Right renal cortex interstitium (tissue), 3 donors: ENCODE measurements at places on chromosomes 16 and 17. TPM values are rescaled to one million over a fixed set of nuclear protein-coding genes. Genes with fewer than 3 reads are reported as not detected.

JPH3 gene
- polyA plus RNA-seq: 0.57 TPM

KRT222 gene
- polyA plus RNA-seq: not detected

TMEM235 gene
- polyA plus RNA-seq: not detected

SPATA32 gene
- polyA plus RNA-seq: not detected

TEX19 gene
- polyA plus RNA-seq: not detected

CBLN1 gene
- polyA plus RNA-seq: 0.31 TPM

CLDN7 gene
- 37.3 TPM for polyA plus RNA-seq

KRT24 gene
- not detected for polyA plus RNA-seq

FOXC2 gene
- polyA plus RNA-seq: 38.5 TPM

C17orf78 gene
- polyA plus RNA-seq: 0.07 TPM

KIF2B gene
- polyA plus RNA-seq: not detected

WDR81 gene
- polyA plus RNA-seq: 10.8 TPM

SLC6A2 gene
- polyA plus RNA-seq: 0.54 TPM

VWA3A gene
- polyA plus RNA-seq: 1.6 TPM

CACNG1 gene
- not detected for polyA plus RNA-seq

NUBP2 gene
- polyA plus RNA-seq: 38.7 TPM

RAB37 gene
- 5.6 TPM for polyA plus RNA-seq

NETO2 gene
- 29.9 TPM for polyA plus RNA-seq

GRCh38 chr17:64037802-64038201 lies 17.4 kb upstream of the ICAM2 start:
- no peak for DNase-seq

DNA sequence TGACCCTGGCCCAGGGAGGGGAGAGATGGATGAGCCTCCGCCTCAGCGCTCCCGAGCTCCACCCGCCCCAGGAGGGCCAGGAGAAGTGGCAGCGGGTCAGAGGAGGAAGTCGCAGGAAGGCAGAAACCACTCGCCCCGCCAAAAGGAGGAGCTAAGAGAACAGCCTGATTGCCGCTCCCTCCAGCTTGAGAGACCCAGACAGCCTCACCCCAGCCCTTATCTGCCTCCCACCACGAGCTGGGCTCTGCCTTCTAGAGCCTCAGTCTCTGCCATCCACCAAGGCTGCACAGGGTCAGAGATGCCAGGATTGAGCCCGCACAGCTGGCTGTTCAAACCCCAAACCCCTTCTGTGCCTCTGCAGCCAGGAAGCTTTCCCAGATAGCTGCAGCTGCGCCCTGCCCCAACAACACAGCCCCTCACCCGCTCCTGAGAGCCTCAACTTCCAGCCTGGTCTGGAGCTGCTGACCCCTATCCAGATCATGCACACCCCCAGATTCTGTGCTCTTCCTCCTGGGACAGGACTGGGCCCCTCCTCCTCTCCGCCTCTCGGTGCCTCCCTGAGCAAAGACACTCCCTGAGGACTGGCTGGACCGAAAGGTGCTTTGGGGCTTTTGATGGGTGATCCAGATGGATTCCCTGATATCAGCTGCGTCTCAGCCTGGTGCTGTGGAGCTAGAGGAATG lies 1.0 kb upstream of the ATP2A3 start:
- DNase-seq: no peak

GRCh38 chr16:51290442-51291285 lies 139.6 kb upstream of the SALL1 start:
- DNase-seq: no peak

DNA sequence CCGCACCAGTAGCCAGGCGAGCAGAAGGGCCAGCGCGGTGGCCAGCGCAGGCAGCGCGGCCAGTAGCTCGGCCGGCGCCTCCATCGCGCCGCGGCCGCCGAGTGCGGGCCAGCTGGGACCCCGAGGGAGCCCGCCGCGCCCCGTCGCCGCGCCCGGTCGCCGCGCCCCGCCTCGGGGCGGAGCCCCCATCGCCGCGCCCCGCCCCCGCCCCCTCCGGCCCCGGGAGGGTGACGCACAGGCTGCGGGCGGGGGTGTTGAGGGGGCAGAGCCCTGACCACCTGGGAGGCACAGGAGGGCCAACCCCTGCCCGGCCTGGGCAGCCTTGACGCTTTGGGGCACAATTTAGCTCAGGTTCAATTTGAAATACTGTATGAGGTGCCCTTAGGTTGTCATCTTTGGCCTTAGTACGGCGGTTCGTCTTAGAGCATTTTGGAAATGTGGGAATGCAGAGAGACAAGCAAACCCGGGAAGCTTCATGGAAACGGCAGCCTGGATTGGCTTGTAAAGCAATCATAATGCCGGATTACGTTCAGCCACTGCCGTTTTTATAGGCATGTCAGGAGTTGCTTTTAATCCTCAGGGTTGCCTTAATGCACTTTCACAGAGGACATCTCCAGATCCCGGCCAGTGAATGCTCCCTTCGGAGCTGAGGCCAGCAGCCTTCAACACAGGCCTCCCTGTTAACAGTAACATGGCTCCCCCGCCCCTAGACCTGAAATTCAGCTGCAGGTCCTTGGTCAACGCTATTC lies at the start of gene MXRA7:
Gene MXRA7 (minus strand): TSS at position 103 of the 749 bp plus-strand sequence. CDS start 19 bp downstream, at position 84.
- DNase-seq: no peak

DNA sequence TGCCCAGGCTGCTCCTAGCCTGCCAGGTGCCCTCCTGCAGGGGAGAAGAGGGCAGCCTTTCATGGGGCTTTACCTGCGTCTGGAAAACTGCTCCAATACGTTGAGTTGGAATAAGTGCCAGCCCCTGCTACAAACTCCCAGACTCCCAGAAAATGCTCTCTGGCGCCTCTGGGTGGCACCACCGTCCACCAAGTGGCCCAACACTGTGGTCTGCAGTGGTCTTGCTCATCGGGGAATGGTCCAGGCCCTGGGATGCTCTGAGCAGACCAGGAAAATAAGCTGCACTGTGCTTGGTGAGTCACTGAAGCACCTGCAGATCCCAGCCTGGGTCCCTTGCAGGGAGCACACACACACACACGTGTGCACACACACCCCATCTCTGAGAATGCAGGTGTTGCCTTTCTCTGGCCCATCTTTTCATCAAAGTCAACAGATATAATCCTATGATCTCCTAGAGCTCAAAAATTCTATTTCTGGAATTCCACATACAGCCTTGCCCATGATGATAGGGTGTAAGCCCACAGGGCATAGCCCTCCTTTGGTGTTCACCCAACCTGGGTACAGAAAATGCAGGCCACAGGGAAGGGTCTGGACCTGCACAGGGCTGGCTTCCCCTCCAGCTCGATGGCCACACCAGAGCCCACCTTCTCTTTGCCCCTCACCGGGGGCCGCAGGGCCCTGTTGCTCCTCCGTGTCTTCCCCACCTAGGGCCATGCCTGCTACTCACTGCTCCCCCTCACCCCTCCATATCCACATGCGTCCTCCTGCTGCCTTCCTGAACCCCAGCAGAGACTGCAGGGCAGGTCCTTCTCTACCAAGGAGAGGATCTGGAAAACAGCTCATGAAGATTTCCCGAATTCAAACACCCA lies 20.5 kb downstream of the CDIP1 start:
- no peak for DNase-seq

DNA sequence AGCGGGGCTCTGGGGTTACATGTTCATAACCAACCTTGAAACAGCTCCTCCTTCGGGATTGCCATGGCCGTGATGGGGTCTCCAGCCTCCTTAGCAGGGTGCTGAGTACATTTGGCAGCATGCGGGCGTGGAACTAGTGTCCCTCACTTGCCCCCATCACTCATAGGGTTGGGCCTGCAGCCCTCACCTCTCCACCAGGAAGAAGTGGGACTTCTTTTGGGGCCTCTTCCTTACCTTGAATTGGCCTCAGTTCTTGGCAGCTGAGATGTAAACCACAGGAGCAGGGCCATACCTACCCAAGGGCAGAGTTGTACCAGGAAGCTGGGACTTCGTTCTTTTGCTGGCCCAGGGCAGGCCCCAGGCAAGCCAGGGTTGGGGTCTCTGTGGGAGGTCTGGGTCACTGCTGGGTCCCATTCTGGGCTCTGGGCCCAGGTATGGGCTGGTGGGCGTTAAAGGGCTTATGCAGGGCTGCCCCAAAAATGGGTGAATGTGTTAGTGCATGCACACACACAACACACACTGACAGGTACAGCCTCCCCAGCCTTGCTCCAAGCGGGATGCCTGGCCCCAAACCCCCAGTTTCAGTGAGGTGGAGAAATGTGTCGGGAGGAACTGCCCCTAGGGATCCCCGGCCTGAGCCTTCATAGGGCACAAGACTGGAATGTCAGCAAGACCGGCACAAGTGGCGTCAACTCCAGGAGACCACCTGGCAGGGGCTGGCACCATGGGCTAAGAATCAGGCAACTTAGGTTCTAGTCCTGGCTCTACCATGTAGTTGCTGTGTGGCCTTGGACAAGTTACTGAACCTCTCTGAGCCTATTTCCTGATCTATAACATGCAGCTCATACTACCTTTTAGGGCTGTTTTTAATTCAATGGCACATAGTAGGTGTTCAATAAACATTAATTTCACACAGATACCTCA lies 3.9 kb upstream of the KRT15 start:
- no peak for DNase-seq

- no peak for DNase-seq
These were observed 8.4 kb upstream of the PLK1 start for GRCh38 chr16:23670137-23670776.

DNA sequence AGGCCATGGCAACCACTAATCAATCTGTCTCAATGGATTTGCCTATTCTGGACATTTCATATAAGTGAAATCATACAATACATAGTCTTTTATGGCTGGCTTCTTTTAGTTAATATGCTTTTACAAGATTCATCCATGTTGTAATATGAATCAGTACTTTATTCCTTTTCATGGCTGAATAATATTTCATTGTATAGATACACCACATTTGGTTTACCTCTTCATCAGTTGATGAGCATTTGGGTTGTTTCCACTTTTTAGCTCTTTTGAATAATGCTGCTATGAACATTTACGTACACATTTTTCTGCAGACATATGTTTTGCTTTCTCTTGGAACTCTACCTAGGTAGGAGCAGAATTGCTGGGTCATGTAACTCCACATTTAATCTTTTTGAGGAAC lies 2.8 kb upstream of the ZNRF1 start:
- no peak for DNase-seq

DNA sequence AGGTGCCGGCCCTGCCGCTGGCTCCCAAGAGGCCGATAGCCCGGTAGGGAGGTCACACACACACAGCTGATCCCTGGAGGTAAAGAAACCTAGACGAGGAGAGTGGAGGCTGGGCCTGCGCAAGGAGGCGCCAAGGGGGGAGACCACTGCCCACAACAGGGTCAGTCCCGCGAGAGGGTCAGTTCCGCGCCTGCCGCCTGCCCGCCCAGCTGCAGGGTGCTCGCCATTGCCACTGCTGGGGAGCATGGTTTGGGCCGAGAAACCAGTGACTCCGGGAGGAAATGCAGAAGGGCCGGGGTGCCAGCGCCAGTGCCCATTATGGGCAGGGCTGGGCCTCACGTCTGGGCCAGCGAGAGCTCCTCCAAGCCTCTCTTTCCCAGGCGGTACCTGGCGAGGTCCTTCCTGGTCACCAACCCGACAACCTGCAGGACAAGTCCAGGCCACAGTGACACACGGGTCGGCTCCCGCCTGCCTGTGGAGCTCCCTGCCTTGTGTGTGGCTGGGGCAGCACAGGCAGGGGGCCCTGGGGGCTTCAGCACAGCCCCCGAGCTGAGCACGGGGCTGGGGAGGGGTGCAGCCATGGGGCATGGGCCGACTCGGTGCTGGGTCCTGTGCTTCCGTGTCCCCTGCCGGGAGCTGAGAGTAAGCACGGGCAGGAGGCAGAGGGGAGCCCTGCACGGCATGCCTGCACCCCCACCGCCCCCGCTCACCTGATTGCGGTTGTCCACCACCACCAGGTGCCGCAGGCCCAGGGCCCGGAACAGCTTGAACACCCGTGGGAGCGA lies 2.1 kb upstream of the CCDC154 start:
- DNase-seq: no peak

GRCh38 chr17:49315551-49316257 lies 46.3 kb downstream of the ZNF652 start:
- DNase-seq: peak; percentile 41

- no peak for DNase-seq
These were observed 151.2 kb upstream of the TBX2 start for GRCh38 chr17:61248399-61248798.

- no peak for DNase-seq
These were observed 19.8 kb downstream of the CPD start for GRCh38 chr17:30398328-30399041.

GRCh38 chr16:2512735-2513404 lies 882 bp upstream of the ATP6V0C start:
- no peak for DNase-seq

DNA sequence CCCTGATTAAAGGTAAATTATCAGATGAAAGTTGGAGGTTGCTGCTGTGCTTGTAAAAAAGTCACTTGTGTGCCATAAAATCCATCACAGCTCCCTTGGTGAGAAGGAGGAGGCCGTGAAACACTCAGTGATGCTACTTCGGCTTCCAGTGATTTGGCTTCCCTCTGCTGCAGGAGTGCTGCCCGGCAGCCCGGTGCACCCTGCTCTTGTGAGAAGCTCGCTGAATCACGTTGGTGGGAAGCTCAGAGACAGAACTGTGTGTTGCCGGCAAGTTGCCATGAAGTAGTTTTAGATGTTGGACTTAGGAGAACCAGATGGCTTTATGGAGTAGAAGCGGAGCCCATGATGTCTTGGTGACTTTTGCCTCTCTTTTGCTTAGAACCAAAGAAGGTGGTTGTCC lies 33.3 kb downstream of the MSI2 start:
- no peak for DNase-seq

- no peak for DNase-seq
These were observed at the start of gene GPS2 for GRCh38 chr17:7314719-7315569. Gene GPS2, minus strand, starts transcription at chr17:7315360. Its CDS starts 308 bp downstream, at chr17:7315052.

GRCh38 chr17:73304971-73305812 lies 6.6 kb downstream of the CDC42EP4 start:
- no peak for DNase-seq

GRCh38 chr17:34725725-34726124 lies 146.3 kb downstream of the TMEM132E start:
- no peak for DNase-seq

GRCh38 chr16:27753563-27753962 lies 203.6 kb downstream of the KATNIP start:
- DNase-seq: no peak

DNA sequence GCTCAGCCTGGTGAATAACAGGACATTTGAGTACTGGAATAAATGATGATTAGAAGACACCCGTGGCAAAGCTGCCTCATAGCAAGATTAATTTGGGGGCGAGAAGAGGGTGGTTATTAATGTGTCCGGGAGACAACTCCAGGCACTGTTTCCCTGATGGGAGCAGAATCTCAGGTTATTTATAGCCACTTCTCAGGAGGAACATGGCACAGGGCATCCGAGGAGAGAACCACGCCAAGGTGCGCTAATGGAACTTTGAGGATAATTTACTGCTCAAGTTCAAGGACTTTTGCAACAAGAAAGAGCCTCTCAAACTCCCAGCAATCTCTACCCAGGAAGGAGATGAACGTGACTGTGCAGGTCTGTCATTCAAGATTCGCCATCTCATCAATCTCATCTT lies 362.5 kb upstream of the ERCC4 start:
- no peak for DNase-seq

- DNase-seq: no peak
These were observed 155.5 kb downstream of the ZNF423 start for GRCh38 chr16:49700251-49701064.

- no peak for DNase-seq
These were observed 2.6 kb upstream of the TMEM88 start for GRCh38 chr17:7852262-7852670.

GRCh38 chr16:88667461-88667860 lies 4.6 kb upstream of the MVD start:
- DNase-seq: no peak

- no peak for DNase-seq
These were observed 60.4 kb upstream of the MMP2 start for GRCh38 chr16:55418586-55418985.

- DNase-seq: no peak
These were observed 1.5 kb upstream of the CPNE7 start for GRCh38 chr16:89573826-89574680.

GRCh38 chr16:61823326-61823725 lies 212.9 kb downstream of the CDH8 start:
- DNase-seq: no peak
